ENCODE measurements at places on chromosomes 2 and 18.

DNA sequence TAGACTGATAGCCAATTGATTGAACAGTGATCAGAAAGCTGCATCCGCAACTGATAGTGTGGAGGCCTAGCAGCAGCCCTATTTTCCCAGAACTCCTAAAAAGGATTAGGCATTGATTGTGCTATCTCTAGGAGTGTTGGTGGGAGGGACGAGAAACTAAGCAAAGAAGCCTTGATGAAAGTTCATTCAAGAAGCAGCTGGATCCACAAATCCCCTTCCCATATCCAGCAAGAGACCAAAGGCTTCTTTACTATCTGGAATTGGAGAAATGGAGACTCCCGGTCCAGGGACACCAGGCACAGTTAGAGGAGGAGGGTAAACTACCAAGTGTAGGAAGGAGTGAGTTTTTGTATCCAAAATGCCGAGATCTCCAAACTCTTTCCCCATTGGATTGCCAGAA is 151.5 kb downstream of the ALK start:
- DNase-seq: no peak

GRCh38 chr2:1020206-1020605 is 69.6 kb downstream of the SNTG2 start:
- DNase-seq: no peak

GRCh38 chr2:159126432-159127022 is 158.1 kb downstream of the TANC1 start:
- DNase-seq: peak; percentile 64

DNA sequence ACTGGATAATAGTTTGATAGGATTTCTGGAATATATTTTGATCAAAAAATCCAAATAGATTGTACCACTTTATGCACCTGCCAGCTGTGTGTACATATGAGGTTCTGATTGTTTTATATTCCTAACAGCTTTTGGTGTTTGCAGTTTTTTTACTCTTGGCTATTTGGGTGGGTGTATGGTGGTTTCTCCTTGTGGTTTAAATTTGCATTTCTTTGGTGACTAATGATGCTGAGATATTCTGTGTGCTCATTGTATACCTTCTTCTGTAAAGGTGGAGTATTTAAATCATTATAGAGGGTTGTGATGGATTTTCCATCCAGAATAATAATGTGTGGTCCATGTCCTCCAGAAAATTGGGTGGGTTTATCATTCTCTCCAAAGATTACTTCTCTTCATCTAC is 372.9 kb downstream of the THSD7B start:
- no peak for DNase-seq

GRCh38 chr18:49249521-49249920 is 210.9 kb downstream of the DYM start:
- DNase-seq: peak; percentile 56

GRCh38 chr2:64652231-64653108 is 1.2 kb downstream of the SERTAD2 start:
- DNase-seq: no peak

DNA sequence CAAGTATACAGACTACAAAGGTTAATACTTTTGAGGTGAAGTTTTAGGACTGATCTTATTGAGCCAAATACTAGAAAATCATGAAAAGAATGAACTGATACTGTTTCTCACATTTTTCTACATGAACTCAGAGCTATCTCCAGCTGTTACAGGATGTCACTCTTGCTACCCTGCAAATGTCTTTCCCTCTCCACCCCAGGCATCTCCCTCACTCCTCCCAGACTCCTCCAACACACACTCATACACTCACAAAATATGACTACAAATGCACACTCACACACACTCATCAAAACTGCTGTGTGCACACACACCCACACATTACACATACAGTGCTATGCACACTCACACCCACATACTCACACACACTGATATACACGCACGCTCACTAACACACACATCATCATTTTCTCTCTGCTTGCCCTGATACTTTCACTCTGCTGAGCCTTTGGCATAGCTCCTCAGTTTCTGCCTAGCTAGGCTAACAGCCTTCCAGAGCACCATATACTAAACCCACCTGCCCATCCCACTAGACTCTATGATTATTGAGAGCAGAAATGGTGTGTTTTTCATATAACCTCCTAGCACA is 273.3 kb downstream of the CD226 start:
- DNase-seq: no peak

GRCh38 chr2:239846789-239847676 is 178.1 kb downstream of the NDUFA10 start:
- no peak for DNase-seq

DNA sequence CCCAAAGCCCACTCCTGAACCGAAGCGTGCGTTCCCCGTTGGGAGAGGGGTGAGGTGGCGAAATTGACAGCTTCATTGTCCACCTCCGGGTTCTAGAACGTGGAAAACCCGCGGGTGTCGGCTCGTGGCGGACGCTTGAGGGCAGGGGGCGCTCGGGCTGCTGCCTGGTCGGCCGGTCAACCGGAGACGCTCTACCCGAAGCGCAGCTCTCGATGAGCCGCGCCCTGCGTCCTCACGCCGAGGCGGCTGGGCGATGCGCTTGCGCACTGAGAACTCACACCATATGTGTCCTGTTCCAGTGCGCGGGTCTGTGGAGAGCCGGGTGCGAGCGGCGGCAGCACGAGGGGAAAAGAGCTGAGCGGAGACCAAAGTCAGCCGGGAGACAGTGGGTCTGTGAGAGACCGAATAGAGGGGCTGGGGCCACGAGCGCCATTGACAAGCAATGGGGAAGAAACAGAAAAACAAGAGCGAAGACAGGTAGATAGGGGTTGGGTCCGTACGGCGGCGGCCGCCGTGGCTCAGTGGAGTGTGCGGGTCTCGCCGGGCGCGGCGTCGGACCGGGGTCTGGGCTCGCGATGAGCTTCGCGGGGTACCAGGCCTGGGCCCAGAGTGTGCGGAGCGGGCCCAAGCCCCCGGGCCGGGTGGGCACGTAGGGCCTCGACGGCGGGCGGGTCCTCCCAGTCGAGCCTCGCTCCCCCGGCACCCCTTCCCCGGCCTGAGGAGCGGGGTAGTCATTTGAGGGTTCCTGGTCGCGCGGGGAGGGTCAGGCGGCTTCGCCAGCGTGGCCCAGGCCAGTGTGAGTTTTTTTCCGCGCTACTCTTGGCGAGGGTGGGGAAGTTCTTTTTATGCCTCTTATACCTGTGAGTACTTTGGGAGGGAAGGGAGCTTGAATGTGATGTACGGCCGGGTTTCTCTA is at the start of gene EIF5B:
Gene EIF5B, plus strand, starts transcription at position 277 of the 916 bp plus-strand sequence. Its CDS starts 166 bp downstream, at position 443.
- DNase-seq: peak; percentile 83

GRCh38 chr2:67471681-67472080 is 74.5 kb downstream of the ETAA1 start:
- DNase-seq: no peak

DNA sequence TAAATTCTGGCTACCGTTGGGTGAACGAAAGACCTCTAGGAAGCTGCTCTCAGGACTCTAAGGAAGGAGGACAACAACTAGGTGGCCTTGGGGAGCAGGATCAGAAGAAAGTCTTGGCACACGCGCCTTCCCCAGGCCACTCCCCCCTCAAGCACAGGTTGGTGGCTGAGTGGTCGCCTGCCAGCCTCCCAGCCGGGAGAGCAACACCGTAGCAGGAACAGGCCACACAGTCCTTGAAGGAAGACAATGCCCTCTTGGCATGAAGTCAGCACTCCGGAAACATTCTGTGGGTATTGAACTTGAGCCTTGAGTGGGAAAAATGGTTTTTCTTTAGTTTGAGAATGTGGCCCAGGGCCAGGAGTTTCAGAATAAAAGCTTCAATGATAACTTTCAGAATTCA is 87.4 kb upstream of the AGAP1 start:
- DNase-seq: no peak

GRCh38 chr2:230898016-230898712 is 26.9 kb downstream of the GPR55 start:
- DNase-seq: no peak

DNA sequence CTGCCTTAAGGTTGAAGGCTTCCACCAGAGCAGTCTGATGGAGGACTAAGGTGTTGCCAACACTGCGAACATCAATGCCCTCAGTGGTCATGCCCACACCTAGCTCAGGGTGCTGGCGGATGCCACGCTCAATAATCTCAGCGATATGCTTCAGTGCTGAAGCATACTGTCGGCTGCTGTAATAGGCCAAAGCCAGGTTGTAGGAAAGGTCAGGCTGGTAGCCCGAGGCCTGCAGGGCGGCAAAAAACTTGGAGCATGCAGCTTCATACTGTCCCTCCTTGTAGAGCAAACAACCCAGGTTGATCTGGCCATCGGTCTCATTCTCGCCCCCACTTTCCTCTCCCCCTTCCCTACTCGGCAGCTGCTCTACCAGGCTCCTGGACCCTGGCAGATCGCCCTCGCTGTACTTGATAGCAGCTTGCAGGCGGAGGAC is 159.4 kb downstream of the AGPS start:
- no peak for DNase-seq

DNA sequence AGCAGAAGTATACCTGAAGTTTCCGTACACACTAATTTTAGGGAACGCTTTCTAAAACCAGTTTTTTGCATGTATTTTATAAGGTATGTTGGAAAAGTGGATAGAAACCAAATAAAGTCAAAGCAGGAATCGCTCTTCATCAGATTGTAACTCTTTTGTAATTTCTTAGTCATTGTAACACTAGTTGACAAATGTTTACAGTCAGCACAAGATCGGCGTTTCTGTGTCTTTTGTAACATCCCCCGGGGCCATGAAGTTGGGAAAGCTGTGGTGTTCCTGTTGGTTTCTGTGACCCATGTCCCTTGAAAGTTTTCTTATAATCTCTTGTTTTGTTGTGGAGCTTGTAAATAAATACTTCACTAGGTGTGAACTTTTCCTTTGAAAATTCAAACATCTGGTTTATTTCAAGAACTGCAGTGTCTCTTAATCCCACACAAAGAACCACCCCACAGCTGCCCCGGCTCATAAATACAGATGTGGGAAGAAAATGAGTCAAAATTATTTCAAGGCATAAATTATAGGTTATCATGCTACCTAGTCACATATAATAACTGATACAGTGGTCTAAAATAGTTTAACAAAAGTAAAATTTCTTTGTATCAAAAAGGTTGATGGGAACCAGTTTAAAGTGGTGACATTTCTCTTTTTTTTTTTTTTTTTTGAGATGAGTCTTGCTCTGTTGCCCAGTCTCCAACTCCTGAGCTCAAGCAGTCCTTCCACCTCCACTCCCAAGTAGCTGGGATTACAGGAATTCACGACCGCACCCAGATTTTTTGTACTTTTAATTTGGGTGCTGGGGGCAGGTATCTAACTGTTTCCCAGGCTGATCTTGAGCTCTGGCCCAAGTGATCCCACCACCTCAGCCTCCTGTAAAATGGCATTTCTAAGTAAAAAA is 751 bp upstream of the NMI start:
- no peak for DNase-seq

DNA sequence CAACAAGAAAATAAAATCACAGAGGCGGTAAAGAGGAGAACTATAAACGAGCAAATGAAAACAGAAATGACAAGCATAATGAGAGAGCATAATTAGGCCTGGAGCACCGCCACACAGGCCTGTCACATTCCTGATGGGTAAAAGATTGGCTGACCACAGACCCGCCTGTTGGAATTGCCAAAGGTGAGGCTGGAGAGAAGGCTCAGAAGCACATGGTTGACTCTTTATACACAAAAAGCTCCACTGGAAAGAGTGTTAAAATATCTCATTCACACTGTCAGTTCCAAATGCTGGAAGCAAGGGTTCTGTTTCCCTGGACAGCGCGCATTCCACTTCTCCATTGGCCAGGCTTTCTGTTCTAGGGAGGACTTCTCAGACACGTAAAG is 5.9 kb upstream of the LGALSL start:
- DNase-seq: no peak

- DNase-seq: no peak
Measured at GRCh38 chr2:168120730-168121129, 126.7 kb downstream of the STK39 start.

DNA sequence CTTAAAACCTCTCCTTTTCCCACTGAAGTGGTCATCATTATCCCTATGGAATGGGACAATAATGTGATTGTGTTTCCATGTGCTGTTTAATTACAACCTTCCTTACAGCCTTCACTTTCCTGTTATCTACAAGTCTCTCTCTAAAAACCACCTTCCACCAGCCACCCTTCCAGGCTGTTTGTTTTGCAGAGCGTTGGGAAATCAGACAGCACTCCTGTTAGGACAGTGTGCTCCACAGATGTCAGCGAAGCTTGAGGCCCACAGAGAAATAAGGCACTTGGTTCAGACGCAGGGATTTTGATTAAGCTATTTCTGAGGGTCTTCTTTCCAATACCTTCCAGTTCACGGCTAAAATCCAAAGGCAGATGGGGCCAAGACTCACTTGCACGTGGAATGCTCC is 32.3 kb upstream of the ASPRV1 start:
- no peak for DNase-seq

- DNase-seq: no peak
Measured at GRCh38 chr2:32342801-32343200, 14.0 kb upstream of the BIRC6 start.

DNA sequence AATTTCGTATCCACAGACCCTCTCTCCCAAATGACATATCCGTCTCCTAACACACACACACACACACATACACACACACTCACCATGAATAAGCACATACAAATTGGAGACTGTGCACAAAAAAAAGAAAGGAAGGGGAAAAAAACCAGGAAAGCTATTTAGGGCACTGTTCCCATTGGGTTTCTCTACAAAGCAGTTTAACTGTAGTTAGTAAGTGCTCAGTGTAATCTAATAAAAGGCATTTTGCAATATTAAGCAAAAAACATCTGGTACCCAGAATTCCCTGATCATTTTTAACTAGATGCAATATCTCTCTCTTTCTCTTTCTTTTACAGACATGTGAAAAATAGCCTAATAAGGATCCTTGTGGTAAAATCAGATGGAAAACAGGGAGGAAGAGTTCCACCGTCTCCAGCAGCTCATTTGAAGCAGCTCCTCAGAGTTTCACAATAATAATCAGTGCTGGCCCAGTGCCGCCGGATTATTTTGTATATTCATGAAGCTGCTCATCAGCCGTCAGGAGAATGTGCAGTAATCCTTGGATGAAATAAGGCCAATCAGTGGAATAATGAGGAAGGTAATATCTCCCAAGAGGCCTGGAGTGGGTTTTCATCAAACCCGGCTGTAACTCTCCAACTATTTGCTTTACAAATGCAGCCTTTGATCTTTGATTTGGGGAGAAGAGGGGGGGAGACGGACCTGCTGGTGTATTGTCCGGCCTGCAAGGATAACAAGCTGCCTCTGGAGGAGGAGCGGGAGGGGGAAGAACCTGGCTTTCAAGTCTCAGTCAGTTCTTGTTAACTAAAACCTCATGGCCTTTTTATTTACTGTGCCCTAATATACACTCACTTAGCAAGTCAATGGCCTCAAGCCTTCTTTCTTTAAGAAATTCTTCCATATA is 227.6 kb upstream of the SMIM21 start:
- no peak for DNase-seq

- DNase-seq: no peak
Measured at GRCh38 chr2:39563572-39563971, 102.1 kb upstream of the TMEM178A start.
